ENCODE measurements at places on chromosomes 4 and X. TPM values are rescaled to one million over a fixed set of nuclear protein-coding genes. Genes with fewer than 3 reads are reported as not detected.

PPP4R3C gene
- total RNA-seq, result not detected

UCP1 gene
- total RNA-seq, result not detected

DNA sequence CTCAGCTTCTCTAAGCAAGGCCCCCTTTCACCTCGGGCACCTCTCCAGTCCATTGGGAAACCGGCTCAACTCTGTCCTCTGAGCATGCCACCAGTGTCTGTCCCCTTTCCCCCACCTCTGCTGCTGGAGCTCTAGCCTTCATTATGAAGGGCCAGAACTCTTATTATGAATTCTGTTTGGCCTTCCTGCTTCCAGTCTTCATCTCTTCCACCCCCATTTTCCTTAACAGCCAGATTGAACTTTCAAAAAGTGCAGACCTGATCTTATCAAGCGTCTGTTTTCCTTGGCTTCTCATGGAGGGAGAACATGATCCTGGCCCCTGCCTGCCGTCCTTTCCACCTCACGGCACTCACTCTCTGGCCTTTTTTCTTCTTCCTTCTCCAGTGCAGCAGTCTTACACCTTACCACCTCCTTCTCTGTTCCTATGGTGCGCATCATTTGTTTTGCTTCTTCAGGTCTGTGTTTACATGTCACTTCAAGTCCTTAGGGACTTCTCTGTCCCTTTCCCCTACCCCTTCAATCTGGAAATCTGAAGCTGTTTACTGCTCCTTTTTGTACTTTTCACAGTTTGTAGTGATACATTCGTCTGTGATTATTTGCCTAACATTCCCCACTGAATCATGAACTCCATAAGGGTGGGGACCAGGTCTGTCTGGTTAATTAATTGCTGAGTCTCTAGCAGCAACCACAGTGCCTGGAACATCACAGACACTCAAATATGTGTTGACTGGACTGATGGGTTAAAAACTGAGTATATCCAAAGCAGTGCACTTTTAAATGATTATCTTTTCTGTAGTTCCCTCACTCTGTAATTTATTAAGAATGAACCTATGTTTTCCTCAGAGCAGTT is 55.8 kb downstream of the FNIP2 start:
- no peaks in the 10 kb centered on the region for H3K27me3 ChIP-seq
- no peaks in the 10 kb centered on the region for H3K36me3 ChIP-seq
- peaks cover 79% of the 10 kb centered on the region for H3K4me1 ChIP-seq
- peak overlapping the region; percentile 54 for H3K27ac ChIP-seq

DNA sequence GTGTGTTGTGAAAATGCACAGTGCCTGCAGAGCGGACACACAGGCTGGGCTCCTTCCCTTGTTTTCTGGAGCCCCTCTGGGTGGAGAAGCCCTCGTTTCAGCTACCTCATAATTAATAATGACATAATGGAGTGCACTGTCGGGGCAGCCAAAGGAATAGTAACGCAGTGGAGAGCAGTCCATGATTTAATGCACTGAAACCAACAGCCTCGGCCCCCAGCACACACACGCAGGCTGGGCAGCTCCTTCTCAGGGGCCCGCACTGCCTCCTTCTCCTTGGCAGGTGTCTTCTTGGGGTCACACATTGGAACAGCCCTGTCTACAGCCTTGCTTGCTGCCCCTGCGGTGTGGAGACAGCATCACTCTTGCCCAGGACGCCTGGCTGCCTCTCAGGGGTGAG is 89.2 kb downstream of the DCTD start:
- no peak overlapping the region for H3K4me3 ChIP-seq
- no peaks in the 10 kb centered on the region for H3K36me3 ChIP-seq
- H3K27me3 ChIP-seq, result no peaks in the 10 kb centered on the region
- no peak for DNase-seq
- H3K4me1 ChIP-seq, result peaks cover 16% of the 10 kb centered on the region
- H3K27ac ChIP-seq, result no peak overlapping the region

- H3K4me3 ChIP-seq, result no peak overlapping the region
- H3K27me3 ChIP-seq, result no peaks in the 10 kb centered on the region
- H3K4me1 ChIP-seq, result no peaks in the 10 kb centered on the region
- H3K27ac ChIP-seq, result no peak overlapping the region
- DNase-seq, result no peak
Measured at GRCh38 chr4:151803246-151803645, 42.4 kb upstream of the GATB start.

DNA sequence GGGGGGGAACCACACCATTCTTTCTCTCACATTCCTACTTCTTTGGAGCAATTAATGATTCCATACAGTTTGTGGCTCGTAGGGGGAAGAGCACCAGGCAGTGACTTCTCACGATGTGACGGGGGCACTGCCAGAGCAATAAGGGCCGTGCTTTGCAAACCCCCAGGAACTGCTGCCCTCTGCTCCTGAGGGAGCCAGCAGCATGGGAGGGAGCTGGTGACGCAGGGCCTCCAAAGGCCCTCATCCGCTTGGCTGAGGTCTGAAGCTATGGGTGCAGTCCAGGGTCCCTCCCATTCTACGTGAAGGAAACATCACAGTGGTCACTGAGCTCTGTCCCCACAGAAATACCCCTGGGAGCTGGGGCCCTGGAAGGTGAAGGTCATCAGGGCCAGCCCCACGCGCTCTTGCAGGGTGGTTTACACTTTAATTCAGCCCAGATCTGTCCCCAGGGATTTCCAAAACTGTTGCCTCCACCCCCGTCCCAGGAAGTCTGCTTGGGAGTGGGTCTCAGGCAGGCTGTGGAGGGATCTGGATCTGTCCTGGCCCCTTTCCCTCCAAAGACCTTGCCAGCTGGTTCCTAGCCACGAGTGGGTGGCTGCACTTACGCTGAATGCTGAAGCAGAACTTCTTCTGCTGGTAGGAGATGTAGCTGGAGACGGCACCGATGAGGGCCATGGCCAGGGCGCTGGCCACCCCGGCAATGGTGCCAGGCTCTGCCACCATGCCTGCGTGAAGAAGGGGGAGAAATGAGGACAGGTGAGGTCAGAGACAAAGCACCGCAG is 82.6 kb downstream of the MTMR1 start:
- no peaks in the 10 kb centered on the region for H3K4me1 ChIP-seq
- no peak overlapping the region for H3K4me3 ChIP-seq
- H3K27ac ChIP-seq, result no peak overlapping the region
- DNase-seq, result no peak
- H3K36me3 ChIP-seq, result no peaks in the 10 kb centered on the region

GRCh38 chr4:106011387-106011786 is 116.1 kb downstream of the NPNT start:
- no peaks in the 10 kb centered on the region for H3K27me3 ChIP-seq
- H3K4me1 ChIP-seq, result no peaks in the 10 kb centered on the region
- H3K4me3 ChIP-seq, result no peak overlapping the region
